ENCODE measurements at places on chromosomes 6 and 20. TPM values are rescaled to one million over a fixed set of nuclear protein-coding genes. Genes with fewer than 3 reads are reported as not detected.
A peak's percentile ranks its signal among the peaks of the same experiment; 100 is the strongest.

The TNFAIP3 gene
- total RNA-seq, result 21.6 TPM

DNA sequence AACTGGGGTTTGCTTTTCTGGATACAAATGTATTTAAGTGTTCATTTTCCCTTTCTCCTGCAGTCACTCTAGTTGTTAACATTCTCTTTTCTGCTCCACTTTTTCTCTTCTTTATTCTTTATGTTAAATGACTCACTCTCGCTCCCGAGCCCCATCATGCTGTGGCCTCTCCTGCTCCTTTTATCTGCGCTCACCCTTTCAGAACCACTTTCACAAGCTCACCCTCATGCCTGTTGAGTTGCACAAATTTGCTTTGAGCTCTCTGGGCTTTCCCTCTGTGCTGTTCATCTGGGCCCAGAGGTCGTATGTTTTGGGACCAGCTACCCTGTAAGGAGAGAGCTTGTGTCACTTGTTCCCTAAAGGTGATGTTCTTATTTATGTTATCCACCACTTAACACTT is 98.1 kb upstream of the ASCC3 start:
- H3K36me3 ChIP-seq, result no peaks in the 10 kb centered on the region
- H3K4me1 ChIP-seq, result no peaks in the 10 kb centered on the region
- H3K4me3 ChIP-seq, result no peak overlapping the region
- no peak overlapping the region for H3K27ac ChIP-seq
- no peaks in the 10 kb centered on the region for H3K27me3 ChIP-seq

The LRFN2 gene
- not detected for total RNA-seq

The PET117 gene
- 16.8 TPM for total RNA-seq

- no peak overlapping the region for H3K27ac ChIP-seq
- H3K36me3 ChIP-seq, result peaks cover 27% of the 10 kb centered on the region
- no peak overlapping the region for H3K4me3 ChIP-seq
- DNase-seq, result no peak
- no peaks in the 10 kb centered on the region for H3K27me3 ChIP-seq
- H3K4me1 ChIP-seq, result no peaks in the 10 kb centered on the region
Measured at GRCh38 chr6:163504984-163505640, 90.6 kb downstream of the QKI start.

DNA sequence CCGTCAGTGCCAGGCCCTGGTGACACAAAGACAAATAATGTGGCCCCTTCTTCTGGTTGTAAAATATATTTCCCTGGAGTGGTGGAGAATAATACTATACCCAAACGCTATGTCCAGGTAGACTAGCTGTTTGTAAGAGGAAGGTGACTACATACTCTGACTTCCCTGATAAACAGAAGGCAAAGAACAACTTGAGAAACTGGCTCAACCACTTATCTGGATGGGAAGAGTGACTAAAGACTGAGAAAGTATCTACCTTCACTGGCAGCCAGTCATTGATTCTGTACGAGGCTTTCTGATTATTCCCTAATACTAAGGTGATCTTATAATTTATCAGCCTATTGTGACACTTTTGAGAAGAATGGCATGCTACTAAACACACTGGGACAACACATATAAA is 569.7 kb downstream of the EPHA7 start:
- no peak for DNase-seq
- no peak overlapping the region for H3K27ac ChIP-seq
- no peaks in the 10 kb centered on the region for H3K27me3 ChIP-seq
- no peaks in the 10 kb centered on the region for H3K4me1 ChIP-seq
- H3K36me3 ChIP-seq, result no peaks in the 10 kb centered on the region

DNA sequence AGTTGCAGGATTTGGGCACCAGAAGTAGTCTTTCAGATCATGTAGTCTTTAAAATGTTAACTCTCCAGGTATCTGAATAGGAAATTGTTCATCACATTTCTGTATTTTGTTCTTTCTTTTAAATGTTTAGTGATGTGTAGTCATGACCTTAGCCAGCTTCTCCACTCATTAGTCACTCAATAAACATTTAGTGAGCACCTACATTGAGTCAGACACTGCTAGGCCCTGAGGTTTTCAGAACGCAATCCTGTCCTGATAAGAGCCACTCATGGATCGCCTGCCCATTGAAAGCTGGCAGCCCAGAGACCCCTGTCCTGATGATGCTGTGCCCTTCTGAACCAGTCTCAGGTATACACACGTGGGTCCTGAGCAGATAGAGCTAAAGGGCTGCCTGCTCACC is 163.4 kb upstream of the HEY2 start:
- no peak overlapping the region for H3K27ac ChIP-seq
- H3K4me3 ChIP-seq, result no peak overlapping the region
- DNase-seq, result no peak
- H3K4me1 ChIP-seq, result no peaks in the 10 kb centered on the region

DNA sequence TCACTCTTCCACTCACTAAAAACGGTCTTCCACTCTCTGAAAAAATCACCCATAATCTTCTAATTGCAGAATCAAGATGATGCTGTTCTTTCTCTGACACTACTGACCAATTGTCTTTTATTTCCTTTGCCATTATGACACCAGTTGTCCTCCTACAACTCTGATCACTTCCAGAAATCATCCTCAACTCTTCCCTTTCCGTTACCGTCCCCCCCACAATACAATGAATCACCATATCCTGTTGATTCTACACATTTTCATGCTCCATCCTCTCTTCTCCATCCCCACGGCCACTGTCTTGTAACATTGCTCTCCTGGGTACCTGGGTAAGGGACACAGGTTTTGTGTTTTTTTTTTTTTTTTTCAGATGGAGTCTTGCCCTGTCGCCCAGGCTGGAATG is 2.5 kb upstream of the PPP2R5D start:
- no peaks in the 10 kb centered on the region for H3K27me3 ChIP-seq
- no peak for DNase-seq
- no peak overlapping the region for H3K4me3 ChIP-seq
- H3K4me1 ChIP-seq, result no peaks in the 10 kb centered on the region

GRCh38 chr20:38275815-38276550 is 15.4 kb upstream of the KIAA1755 start:
- no peak overlapping the region for H3K27ac ChIP-seq
- H3K27me3 ChIP-seq, result no peaks in the 10 kb centered on the region
- H3K36me3 ChIP-seq, result no peaks in the 10 kb centered on the region
- H3K4me1 ChIP-seq, result peaks cover 65% of the 10 kb centered on the region
- H3K4me3 ChIP-seq, result no peak overlapping the region

- no peak for DNase-seq
- no peak overlapping the region for H3K27ac ChIP-seq
- H3K4me1 ChIP-seq, result no peaks in the 10 kb centered on the region
- no peak overlapping the region for H3K4me3 ChIP-seq
- no peaks in the 10 kb centered on the region for H3K36me3 ChIP-seq
- H3K27me3 ChIP-seq, result no peaks in the 10 kb centered on the region
Measured at GRCh38 chr20:14009208-14009607, 13.9 kb downstream of the MACROD2 start.

DNA sequence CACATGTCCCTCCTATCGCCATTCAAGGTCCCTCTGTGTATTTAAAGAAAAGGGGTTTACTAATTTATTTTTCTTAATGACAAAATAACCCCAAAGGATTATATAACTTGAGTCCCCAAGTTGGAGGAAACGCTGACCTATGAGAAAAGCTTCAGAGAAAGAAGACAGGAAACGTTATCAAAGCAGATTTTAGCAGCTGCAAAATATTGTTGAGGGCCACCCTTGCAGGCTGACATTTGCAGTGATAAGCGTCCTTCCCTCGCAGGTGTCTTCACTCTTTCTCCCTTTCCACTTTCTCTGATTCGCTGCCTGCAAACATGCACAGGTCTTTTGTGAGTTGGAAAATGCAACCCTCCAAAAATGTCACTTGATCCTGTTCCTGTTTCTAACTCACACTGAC is 103.2 kb upstream of the RIPOR2 start:
- no peak for DNase-seq
- H3K4me3 ChIP-seq, result no peak overlapping the region
- no peak overlapping the region for H3K27ac ChIP-seq
- no peaks in the 10 kb centered on the region for H3K36me3 ChIP-seq

The MYB gene
- total RNA-seq, result 0.78 TPM

DNA sequence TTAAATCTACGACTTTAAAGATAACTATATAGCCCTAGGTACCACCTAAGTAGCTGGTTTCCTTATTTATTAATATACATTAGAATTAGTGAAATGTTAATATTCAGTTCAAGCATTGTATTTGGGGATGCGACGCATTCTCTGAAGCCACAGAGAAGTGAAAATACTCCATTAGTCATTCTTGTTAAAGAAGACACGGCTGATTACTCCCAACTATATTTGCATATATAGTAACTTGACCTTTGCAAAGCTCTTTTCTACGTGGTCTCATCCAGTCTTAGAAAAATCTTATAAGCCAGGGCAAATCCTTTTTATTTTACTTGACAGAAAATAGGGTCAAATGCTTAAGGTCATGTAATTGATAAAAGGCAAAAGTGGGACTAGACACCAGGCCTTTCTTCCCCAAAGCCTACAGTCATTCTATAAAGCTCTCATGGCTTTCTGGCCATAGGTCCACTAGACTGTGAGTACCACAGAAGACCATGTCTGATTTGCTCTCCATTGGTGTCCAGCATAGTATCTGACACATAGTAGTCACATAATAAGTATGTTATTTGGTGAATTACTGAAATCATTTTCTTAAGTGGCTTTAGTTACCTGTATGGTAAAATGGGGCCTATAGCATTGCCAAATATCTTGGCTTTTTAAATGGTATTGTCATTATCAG is 11.3 kb downstream of the ZHX3 start:
- H3K27ac ChIP-seq, result no peak overlapping the region
- H3K27me3 ChIP-seq, result no peaks in the 10 kb centered on the region
- DNase-seq, result no peak
- H3K4me3 ChIP-seq, result no peak overlapping the region
- H3K4me1 ChIP-seq, result peaks cover 24% of the 10 kb centered on the region

- H3K4me3 ChIP-seq, result no peak overlapping the region
- no peaks in the 10 kb centered on the region for H3K4me1 ChIP-seq
- no peak for DNase-seq
Measured at GRCh38 chr6:117298941-117299340, 33.6 kb downstream of the VGLL2 start.

- H3K27ac ChIP-seq, result peak overlapping the region; percentile 76
- DNase-seq, result no peak
- peak overlapping the region; percentile 73 for H3K4me3 ChIP-seq
- H3K4me1 ChIP-seq, result peaks cover 31% of the 10 kb centered on the region
- no peaks in the 10 kb centered on the region for H3K27me3 ChIP-seq
Measured at GRCh38 chr20:56392881-56393482, 537 bp downstream of the CSTF1 start.

DNA sequence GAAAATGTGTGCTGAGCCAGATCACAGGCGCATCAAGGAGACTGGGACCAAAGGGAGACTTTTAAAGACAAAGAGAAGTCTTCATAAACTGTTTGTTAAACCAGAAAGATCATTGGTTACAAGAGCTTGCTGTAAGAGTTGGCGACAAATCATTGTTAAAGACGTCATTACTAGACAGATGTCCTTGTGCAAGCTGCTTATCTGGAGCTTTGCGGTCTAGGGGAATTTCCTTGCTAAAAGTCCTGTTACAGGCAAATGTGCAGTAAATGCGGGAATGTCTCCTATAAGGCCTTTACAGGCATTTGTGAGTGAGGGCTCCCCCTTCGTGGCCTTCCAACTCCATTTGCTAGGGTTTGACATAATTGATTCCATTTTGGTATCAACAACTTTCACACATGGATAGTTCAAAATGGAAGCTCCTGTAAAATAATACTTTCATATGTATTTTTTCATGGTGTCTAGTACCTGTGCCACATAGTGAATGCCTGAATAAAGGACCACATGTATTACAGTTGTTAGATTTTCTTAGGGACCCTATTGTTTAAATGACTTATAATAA is 362.4 kb downstream of the UTRN start:
- no peaks in the 10 kb centered on the region for H3K27me3 ChIP-seq
- peaks cover 19% of the 10 kb centered on the region for H3K4me1 ChIP-seq
- H3K27ac ChIP-seq, result no peak overlapping the region
- H3K36me3 ChIP-seq, result no peaks in the 10 kb centered on the region
- no peak for DNase-seq
- no peak overlapping the region for H3K4me3 ChIP-seq

DNA sequence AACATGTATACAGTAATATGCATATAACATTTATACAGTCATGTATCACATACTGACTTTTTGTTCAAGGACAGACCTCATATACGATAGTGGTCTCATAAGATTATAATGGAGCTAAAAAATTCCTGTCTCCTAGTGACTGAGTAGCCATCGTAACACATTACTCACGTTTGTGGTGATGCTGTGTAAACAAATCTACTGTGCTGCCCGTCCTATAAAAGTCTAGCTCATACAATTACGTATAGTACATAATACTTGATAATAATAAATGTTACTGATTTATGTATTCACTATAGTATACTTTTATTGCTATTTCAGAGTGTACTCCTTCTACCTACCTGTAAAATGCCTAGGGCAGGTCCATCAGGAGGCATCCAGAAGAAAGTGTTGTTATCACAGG is 17.4 kb downstream of the SERAC1 start:
- no peaks in the 10 kb centered on the region for H3K36me3 ChIP-seq
- no peak for DNase-seq
- H3K27ac ChIP-seq, result no peak overlapping the region
- no peak overlapping the region for H3K4me3 ChIP-seq
- H3K27me3 ChIP-seq, result no peaks in the 10 kb centered on the region
- H3K4me1 ChIP-seq, result no peaks in the 10 kb centered on the region

DNA sequence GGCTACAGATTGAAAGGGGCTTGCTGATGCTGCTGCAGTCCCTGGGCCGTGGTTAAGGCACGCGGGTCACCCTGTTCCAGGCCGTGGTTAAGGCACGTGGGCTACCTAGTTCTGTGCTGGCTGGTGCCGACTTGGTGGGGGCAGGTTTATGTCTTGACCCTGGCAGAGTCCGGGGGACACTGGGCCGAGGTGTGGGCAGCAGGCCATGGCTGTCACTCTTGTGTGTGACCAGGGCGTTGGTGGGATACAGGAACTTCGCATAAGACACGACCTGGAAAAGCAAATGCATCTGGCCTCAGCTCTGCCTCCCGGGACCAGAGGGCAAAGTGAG is 6.4 kb downstream of the RPS21 start:
- no peaks in the 10 kb centered on the region for H3K36me3 ChIP-seq
- H3K27ac ChIP-seq, result no peak overlapping the region
- no peaks in the 10 kb centered on the region for H3K27me3 ChIP-seq
- DNase-seq, result no peak
- H3K4me3 ChIP-seq, result no peak overlapping the region

DNA sequence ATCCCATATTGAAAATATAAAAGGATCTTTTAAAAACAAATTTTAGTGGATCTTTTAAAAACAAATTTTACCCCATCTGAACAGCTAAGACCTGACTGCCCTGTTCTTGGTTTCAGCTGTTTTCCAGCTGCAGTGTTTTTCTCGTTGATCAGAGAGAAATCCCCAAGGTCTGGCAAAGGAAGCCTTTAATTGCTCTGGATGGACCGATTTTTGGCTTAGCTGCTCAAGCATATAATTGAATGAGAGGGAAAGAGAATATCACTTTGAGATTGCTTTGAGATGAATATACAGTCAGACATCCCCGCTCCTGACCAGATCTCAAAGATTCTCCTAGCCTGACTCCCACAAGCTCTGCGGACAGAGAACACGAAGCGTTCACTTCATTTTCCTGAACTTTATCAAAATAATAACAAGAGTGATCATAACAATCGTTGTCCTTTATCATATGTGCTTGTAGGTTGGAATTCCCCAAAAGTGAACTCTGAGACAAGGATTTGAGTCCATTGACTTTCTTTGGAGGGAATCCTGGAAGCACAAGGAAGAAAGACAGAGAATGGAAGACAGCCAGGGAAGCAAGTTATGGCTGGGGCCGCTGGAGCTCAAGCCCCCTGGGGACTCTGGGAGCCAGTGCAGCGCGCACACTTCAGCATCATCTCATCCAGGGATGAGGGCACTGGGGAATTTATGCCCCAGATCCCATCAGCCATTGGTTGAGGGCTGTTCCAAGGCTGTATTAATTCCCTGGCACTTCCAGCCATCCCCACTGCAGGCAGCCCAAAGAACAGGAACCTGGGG is 101.3 kb downstream of the SNX5 start:
- no peaks in the 10 kb centered on the region for H3K27me3 ChIP-seq
- H3K4me1 ChIP-seq, result peaks cover 4% of the 10 kb centered on the region
- no peaks in the 10 kb centered on the region for H3K36me3 ChIP-seq
- no peak overlapping the region for H3K4me3 ChIP-seq
- DNase-seq, result no peak

The GPR6 gene
- not detected for total RNA-seq

Measured in tibial nerve (tissue), 4 donors.